ENCODE measurements at places on chromosomes 5 and 9.

- no peak overlapping the region for H3K27ac ChIP-seq
- H3K36me3 ChIP-seq = no peaks in the 10 kb centered on the region
- no peaks in the 10 kb centered on the region for H3K27me3 ChIP-seq
Observed at GRCh38 chr5:36904677-36905076, 28.1 kb downstream of the NIPBL start.

DNA sequence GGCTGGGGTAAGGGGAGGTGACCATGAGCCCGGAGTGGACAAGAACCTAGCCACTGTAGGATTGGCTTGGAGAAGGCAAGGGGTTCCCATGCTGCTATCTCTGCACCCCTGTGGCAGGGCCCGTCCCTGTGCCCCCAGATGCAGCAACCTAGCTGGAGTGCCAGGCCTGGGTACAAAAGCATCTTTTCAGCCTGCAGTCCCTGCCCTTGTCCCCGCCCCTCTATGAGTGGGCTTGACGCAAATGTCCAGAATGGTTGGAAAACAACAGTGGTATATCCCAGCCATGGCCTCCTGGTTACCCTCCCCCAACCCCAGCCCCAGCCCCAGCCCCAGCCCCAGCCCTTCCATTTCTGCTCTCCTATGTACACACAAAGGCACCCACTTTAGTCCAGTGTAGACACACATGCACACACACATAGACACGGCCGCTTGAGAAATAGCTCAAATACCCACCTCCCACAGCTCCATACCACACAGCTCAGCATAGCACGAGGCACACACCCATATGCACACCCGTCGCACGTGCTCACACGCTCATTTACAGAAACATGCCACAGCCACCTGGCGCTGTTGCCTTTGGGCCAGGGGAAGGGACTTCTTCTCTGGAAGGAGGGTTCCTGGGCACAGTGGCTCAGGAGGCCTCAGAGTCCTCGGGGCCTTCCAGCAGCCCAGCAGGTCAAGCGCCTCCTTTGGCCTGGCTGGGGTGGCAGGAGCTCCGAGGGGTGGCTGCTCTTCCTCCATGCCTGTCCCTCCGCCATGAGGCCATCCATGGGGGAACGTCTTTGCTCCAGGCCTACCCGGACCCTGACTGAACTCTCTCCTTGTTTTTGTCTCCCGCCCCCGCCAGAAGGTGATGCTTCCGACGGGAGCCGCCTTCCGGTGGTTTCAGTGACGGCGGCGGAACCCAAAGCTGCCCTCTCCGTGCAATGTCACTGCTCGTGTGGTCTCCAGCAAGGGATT, 34.1 kb downstream of the CXXC5 start:
- no peak overlapping the region for H3K27ac ChIP-seq
- H3K27me3 ChIP-seq = no peaks in the 10 kb centered on the region
- no peak overlapping the region for H3K4me3 ChIP-seq
- H3K36me3 ChIP-seq = peaks cover 18% of the 10 kb centered on the region
- H3K4me1 ChIP-seq = peaks cover 37% of the 10 kb centered on the region
- DNase-seq = no peak

- DNase-seq = no peak
- H3K36me3 ChIP-seq = no peaks in the 10 kb centered on the region
- H3K27me3 ChIP-seq = peaks cover 3% of the 10 kb centered on the region
- H3K27ac ChIP-seq = no peak overlapping the region
- peaks cover 43% of the 10 kb centered on the region for H3K4me1 ChIP-seq
Observed at GRCh38 chr5:80959138-80959537, 1.0 kb upstream of the RASGRF2 start.

- H3K36me3 ChIP-seq = peaks cover 6% of the 10 kb centered on the region
- H3K4me1 ChIP-seq = peaks cover 16% of the 10 kb centered on the region
- no peak overlapping the region for H3K27ac ChIP-seq
- H3K4me3 ChIP-seq = no peak overlapping the region
- DNase-seq = no peak
Observed at GRCh38 chr5:78527054-78527859, 121.3 kb downstream of the LHFPL2 start.

- no peaks in the 10 kb centered on the region for H3K27me3 ChIP-seq
- peaks cover 13% of the 10 kb centered on the region for H3K4me1 ChIP-seq
- no peak overlapping the region for H3K27ac ChIP-seq
- peaks cover 16% of the 10 kb centered on the region for H3K36me3 ChIP-seq
- H3K4me3 ChIP-seq = no peak overlapping the region
Observed at GRCh38 chr5:72346398-72346797, 26.2 kb downstream of the PTCD2 start.

DNA sequence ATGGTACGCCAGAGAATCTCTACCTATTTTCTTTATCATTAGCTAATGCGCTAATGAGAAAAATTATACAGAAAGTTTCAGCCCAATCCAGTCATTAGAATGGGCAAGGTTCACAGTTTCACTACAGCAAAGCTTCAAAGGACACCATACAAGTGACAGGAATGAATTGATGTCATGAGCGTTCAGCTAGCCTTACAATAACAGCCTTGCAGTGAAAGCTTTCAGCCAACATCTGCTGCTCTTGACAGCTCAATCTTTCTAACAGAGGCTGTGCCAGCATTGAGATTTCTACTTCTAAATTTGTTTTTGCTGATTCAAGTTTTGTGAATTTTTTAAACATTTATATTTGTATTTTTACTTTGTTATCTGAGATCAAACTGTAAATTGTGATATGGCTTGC, 302.4 kb upstream of the FAM174A start:
- H3K27me3 ChIP-seq = no peaks in the 10 kb centered on the region
- no peaks in the 10 kb centered on the region for H3K36me3 ChIP-seq
- no peak for DNase-seq
- H3K4me1 ChIP-seq = no peaks in the 10 kb centered on the region
- no peak overlapping the region for H3K4me3 ChIP-seq

Data from HepG2 (cell line).